ENCODE measurements at places on chromosomes 7 and 10. TPM values are rescaled to one million over a fixed set of nuclear protein-coding genes. Genes with fewer than 3 reads are reported as not detected.

The CEP55 gene
- total RNA-seq, result 73.2 TPM

The SPAG6 gene
- total RNA-seq, result 0.07 TPM

The SPOCK2 gene
- 27.9 TPM for total RNA-seq

- DNase-seq, result no peak
Measured at GRCh38 chr7:91436655-91437054, 172.4 kb downstream of the FZD1 start.

The CABCOCO1 gene
- total RNA-seq, result 0.86 TPM

The PLEKHA1 gene
- total RNA-seq, result 84.6 TPM

DNA sequence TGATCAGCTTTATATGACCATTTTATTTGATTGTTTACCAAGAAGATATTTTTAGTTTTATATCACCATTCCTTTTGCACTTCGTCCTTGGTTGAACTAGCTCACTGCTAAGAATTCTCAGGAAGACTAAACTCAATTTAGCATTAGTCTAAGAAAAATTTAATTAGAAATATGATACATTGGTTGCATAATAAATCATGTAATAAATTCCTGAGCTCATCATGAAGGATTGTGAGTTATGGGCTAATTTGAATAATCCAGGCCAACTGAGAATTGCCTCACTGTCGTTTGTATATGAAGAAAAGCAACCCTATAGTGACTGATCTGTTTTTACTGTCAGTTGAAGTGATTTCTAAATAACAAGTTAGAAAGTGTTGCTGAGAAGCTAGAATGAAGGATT lies 725.5 kb downstream of the DNAJB9 start:
- DNase-seq, result no peak

- no peak for DNase-seq
Measured at GRCh38 chr10:6408799-6409198, 171.3 kb downstream of the PRKCQ start.

The CPA2 gene
- 0.14 TPM for total RNA-seq

GRCh38 chr10:75773231-75773780 lies 341.9 kb downstream of the LRMDA start:
- no peak for DNase-seq

GRCh38 chr10:100510533-100511308 lies 8.9 kb downstream of the SEC31B start:
- no peak for DNase-seq

DNA sequence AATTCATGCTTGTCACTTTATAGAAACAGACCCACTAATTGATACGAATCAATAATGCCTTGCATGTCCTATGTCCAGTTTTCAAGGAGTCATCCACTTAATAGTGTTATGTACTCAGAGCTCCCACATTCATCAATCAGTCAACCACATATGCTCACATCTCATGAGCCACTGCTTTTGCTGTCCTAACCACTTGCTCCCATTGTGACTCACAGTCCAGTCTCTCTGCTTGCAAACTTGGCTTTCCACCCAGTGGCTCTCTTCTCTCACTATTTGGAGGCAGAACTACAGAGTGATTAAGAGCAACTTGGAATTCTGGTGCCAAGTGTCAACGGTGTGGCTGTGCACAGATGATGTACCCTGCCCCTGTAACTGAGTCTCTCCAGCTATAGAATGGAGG lies 166.0 kb downstream of the SNX13 start:
- peak; percentile 78 for DNase-seq

DNA sequence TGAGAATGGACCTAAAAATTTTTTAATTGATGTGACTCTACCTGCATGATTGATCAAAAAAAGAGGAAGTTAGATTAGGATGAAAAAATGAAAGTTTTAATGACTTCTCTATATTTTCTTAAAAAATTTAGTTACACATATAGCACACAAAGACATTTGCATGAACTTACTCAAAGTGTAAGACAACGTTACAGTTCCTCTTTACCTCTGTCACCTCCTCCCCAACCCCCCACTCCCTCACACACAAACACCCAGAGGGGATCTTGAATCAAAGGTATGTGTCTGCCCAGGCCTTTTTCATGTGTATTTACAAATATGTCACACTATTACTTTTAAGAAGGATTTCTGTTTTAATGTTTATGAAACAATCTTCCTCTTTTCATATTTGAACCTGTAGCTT lies 20.6 kb upstream of the CDCA7L start:
- DNase-seq, result no peak

DNA sequence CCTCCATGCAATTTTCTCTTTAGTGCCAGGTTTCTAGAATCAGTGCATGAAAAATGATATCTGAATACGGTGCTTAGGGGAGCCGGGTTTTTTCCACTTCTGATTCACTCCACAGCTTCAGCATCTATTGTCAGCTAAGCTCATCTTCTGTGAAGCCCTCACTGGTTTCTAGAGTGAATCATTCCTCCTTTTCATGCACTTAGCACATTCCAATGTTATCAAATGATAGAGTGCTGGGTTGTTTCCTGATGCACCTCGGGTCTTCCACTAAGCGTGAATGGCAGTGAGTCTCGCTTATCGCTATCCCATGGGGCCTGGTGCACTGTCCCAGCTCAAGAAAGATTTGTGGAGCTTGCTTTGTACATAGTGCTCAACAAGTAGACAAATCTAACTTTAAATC lies 170.9 kb upstream of the RHEB start:
- no peak for DNase-seq

DNA sequence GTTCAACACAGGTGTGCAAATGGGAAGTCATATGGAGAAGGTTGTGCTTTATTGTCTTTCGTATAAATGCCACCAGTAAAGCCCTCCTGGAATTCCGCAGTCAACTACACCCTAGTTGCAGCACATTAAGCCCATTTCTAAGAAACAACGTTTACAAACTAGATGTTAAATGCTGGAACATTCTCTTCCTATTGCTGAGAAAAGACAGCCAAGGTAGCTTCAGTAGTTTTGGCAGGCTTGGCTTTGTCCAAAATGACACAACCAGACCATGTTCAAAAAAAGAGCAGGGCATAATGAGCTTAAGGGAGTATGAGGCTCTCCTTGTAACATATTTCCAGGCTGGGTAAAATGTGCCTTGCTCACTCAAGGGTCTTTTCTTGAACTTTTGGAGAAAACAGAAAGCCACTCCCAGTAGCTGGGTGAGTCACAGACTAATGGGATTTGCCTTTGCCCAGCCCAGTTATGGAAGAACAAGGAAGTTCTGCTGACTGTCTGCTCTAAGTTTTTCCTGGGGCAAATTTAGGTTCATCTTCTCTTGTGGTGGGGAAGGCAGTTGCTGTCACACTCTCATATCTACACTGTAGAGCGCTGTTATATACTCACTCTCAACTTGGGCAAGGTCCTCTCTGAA lies 238.7 kb downstream of the PLXNA4 start:
- no peak for DNase-seq

DNA sequence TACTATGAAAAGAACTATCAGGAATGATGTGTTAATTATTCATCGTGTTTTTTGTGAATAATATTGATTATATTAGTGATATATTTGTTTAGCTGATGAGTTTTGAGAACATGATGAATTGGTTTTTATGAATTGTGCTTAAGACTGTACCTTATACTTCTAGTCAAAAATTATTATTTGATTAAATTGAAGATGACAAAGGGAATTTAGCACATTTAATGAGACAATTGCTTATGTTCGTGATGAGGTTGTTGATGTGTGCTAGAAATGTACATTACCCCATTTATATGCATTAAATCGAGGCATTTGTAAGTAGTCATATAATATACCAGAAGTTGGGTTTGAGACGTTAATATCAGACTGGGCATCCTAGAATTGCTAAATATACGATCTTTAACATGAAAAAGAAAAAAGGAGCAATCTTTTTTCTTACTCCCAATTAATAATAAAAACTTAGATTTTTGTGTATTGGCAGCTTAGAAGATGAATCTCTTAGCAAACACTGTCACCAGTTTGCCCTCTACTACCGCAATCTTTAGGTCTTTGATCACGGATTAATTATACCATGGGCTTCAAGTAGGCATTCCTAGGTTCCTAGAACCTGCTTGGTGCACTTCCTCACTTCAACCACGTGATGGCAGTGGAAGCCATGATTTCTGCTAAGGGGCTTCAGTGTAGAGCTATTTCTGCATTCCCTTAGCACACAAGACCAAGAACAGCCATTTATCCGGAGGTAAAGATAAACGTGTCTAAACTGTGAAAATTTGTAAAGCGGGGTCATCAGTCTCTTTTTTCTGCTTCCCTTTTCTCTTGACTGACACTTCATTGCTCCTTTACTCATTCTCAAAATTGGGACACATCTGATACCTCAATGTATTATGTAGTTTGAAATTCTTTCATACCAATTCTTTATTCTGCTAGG lies 1.6 kb downstream of the KLHDC10 start:
- DNase-seq, result peak; percentile 68

- no peak for DNase-seq
Measured at GRCh38 chr7:27102581-27103442, at the start of gene HOXA2. HOXA2 (minus strand) TSS chr7:27102683; CDS start chr7:27102500, 183 bp downstream.

DNA sequence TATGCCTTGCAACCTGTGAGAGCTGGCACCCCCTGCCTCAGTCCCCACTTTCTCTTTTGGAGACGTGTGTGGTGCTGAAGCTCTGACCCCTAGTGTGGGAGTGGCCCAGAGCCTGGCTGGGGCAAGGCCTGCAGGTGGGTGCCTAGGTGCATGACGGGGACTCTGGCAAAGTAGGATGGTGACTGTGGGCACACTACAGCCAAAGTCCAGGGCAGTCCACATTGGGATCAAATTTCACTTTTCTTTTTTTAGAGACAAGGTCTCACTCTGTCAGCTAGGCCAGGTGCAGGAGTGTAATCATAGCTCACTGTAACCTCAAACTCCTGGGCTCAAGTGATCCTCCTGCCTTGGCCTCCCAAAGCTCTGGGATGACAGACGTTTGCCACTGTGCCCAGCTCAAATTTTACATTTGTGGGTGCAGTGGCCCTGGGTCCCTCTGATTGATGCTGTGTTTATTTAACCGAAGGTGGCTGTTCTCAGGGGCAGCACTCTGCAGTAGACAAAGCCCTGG lies 52.3 kb downstream of the NEURL1 start:
- DNase-seq, result no peak

GRCh38 chr10:9825491-9826018 lies 1192.1 kb upstream of the CELF2 start:
- DNase-seq, result no peak

- DNase-seq, result no peak
Measured at GRCh38 chr10:74485283-74485682, 334.3 kb downstream of the ADK start.

DNA sequence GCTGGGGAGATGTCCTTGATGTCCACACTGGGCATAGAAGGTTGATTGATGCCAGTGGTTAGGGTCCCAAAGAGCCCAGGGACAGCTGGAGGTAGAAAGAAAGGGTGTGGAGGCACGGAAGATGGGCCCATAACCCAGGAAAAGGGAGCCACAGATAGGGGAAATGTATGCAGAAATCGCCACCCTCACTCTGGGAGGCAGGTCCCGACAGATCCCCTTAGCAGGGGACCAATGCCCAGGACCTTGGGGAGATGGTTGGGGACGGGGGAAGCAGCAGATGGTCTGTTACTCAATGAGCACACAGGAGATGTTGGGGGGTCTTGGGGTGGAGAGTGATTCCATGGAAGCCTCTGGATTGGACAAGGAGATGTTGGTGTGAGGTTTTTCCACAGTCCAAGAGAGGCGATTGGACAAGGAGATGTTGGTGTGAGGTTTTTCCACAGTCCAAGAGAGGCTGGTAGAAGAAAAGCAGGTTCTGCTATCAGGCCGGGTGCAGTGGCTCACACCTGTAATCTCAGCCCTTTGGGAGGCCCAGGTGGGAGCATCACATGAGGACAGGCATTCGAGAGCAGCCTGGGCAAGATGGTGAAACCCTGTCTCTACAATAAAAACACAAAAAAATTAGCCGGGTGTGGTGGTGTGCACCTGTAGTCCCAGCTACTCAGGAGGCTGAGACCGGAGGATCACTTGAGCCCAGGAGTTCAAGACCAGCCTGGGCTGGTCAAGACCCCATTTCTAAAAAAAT lies 7.0 kb upstream of the PPP1R35 start:
- no peak for DNase-seq

The CFTR gene
- total RNA-seq, result 0.29 TPM

The NAMPT gene
- total RNA-seq, result 89.7 TPM

DNA sequence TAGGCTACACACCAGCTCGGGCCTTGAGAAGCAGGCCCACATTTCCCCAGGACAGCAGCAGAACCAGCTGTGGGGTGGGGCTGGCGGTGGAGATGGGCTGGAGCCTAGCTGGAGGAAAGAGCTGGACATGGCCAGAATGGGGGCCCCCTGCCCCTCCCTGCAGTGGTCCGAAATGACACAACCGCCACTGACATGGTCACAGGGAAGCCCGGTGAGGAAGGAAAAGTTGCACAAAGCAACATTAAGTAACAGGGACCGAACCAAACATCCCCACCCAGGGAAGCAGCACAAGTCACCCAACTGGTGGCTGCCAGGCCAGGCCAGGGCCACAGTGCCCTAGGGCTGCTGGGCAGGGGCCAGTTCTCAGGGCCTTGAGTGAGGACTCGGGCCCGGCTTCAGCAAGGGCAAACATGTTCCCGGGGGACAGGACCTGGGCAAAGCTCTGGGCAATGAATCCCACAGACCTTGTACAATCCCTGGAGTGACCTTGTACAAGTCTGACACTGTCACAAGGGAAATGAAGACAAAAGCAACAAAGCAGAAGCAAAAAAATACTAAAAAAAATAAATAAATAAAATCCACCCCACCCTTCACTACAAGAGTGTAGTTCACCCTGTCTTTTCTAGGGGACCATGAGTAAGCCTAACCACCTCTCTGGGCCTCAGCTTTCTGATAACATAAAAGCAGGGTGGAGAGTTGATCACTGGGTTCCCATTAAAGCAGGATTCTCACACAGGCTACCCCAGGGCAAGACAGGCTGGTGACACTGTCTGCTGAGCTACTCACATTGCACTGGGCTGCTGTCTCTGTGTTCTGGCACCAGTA lies 33.0 kb downstream of the PSAP start:
- DNase-seq, result no peak
